ENCODE measurements at places on chromosomes 4 and X.

DNA sequence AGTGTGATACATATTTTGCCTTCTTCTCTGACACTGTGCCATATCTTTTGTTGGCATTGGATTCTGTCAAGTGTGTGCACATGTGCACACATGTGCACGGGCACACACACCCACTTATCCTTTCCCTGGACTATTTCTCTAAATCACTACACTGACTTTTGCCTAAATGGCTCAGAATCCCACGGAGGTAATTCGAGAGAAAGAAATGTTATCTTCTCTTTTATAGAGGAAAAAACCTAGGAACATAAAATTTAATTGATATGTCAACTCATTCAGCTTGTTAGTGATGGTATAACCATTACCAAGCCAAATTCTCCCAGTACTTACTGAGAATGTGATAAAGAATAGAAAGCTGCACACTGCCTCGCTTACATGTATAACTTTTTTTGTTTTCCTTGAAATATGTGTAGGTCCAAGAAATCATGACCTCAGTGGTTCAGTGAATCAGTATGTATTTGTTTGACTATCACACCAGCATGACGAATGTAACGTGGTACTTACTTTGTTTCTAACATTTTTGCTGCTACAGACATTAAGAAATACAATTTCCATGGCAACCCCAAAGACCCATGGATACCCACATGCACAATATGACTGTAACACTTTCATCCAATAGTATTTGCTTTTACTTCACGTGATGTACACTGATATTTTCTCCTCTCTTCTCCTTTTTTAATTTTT is 163.0 kb downstream of the PCDH7 start:
- no peak for DNase-seq

DNA sequence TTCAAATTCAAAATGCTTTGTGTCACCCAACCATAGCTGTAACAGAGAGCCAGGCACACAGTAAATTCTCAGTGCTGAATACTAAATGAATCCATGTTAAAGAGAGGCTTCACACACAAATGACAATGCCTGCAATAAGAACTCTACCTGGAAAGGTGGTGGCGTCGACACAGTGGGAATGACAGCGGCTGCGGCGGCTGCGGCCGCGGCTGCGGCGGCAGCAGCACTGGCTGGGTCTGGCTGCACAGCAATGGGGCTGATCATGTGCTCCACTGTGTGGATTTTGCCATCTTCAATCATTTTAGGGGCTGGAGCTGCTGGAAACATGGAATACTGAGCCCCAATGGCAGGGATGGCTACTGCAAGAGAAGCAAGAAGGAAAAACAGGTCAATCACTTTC is 97.4 kb downstream of the CHRNA9 start:
- no peak for DNase-seq

- DNase-seq: no peak
Measured at GRCh38 chr4:36841583-36842326, 402.8 kb upstream of the NWD2 start.

GRCh38 chr4:95294321-95294720 is 254.5 kb downstream of the UNC5C start:
- DNase-seq: no peak

- no peak for DNase-seq
Measured at GRCh38 chr4:47493238-47494123, 8.4 kb downstream of the ATP10D start.

DNA sequence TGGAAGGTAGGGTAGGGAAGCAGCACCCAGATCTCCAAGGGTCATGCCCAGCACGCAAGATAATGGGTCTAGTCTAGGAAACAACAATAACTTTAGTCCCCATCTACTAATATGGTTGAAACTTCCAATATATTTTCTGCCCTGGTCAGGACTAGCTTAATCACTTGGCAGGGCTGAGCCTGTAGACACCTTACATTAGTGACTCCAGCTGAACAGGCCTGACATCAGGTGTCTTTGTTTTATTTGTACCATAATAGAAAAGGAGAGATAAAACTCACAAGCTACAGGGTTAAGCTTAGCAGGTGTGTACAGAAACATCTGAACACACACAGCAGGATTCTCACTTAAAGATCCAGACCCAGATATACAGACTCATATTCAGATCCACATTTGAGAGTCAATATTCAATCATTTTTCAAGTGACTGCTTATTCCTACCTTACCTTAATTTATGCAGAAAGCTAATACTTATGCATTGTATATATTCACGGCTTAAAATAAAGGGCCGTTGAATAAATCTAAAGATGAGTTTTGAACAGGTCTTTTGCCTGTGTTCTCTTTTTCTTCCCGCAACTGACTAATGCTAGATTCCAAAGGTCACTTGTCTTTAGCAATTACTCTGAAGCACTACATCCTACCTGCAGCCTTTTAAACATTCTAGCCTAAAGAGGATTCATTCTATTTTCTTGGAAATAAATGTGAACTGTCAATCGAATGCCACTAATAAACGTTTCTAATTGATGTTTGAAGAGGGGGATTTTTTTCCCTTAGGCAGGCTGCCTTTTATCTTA is 745.3 kb downstream of the RPA4 start:
- no peak for DNase-seq

DNA sequence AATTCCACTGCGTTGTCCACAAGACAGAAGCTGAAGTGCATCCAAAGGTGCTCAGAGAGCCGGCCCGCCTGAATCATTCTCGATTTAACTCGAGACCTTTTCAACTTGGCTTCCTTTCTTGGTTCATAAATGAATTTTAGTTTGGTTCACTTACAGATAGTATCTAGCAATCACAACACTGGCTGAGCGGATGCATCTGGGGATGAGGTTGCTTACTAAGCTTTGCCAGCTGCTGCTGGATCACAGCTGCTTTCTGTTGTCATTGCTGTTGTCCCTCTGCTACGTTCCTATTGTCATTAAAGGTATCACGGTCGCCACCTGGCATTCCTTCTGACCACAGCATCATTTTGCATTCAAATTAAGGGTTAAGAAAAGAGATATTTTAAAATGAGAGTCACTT is 115.5 kb downstream of the NFKB1 start:
- no peak for DNase-seq

- no peak for DNase-seq
Measured at GRCh38 chr4:148515248-148515647, 73.0 kb upstream of the NR3C2 start.
